ENCODE measurements at places on chromosomes 7 and 10.

- no peak for DNase-seq
Observed at GRCh38 chr10:49393757-49394156, 2.1 kb downstream of the DRGX start.

DNA sequence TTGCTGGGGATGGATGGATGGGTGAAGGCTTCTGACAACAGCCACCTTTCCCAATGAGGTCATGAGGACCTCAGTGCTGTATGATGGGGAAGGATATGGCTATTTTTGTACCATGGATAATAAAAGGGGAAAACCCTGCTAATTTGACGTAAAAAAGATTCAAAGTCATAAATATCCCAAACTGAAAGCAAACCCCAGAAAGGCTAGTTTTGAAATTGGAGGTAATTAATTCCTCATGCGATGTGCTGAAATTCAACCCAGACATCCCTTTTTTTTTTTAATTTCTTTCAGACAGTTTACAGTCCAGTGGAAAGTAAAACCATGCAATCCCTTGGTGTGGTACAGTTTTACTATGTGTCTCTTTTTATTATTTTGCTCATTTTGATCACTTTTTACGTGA is 254.5 kb upstream of the BMPER start:
- no peak for DNase-seq

- DNase-seq: no peak
Observed at GRCh38 chr7:11077816-11078215, 104.1 kb downstream of the PHF14 start.

- DNase-seq: no peak
Observed at GRCh38 chr7:107089627-107090026, 45.1 kb downstream of the PRKAR2B start.

- DNase-seq: no peak
Observed at GRCh38 chr7:100687751-100688300, 6.2 kb downstream of the GIGYF1 start.

GRCh38 chr7:107046491-107047259 is 2.2 kb downstream of the PRKAR2B start:
- no peak for DNase-seq

DNA sequence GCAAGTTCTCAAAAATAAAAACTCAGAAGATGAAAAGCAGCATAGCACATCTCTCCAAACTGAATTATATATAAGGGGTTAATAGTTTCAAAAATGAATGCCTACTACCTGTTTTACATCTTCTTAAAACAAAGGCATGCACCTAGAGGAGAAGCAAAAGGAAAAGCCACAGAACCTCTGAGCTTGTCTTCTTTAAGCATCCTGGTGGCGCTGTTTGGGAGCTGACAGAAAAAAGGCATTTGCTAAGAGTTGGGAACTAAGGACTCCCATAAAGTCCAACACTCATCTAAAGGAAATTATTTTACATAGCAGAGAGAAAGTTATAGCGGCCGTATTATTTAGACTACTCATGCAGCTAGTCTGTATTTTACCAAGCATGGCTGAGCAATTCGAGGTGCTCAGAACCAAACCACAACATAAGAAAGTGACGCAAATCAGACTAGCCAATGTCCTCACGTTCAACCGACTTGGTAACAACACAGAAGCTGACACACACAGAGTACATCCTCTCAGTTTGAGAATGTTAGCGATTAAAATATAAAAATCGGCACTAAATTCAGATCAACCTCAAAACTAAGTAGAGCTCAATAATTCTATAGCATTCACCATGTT is 38.8 kb downstream of the PTN start:
- DNase-seq: no peak

- DNase-seq: no peak
Observed at GRCh38 chr7:148537435-148537834, 53.1 kb upstream of the C7orf33 start.
